GM13977 (cell line): ENCODE measurements at places on chromosomes 6 and 20.
A peak's percentile ranks its signal among the peaks of the same experiment; 100 is the strongest.

- DNase-seq, result no peak
Observed at GRCh38 chr6:123201869-123202372, 205.9 kb downstream of the CLVS2 start.

DNA sequence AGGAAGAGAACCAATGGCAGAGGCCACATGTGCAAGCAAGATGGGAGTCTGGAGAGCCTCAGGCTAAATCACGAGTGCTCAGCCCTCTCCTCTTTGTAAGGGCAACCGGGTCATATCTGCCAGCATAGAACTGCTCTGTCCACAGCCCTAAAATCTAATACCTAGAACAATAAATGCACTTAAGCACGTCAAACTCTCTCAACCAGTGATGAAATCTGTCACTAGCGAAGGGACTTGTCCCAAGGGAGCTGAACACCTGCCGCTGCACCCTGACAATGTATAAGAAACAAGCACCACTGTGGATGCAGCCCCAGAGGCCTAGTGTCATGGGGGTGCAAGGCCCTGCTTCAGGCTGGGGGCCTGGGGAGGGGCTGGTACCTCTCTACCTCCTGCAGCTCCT is 82.5 kb downstream of the PRL start:
- DNase-seq, result no peak

- no peak for DNase-seq
Observed at GRCh38 chr6:25263657-25264056, 15.5 kb upstream of the CARMIL1 start.

DNA sequence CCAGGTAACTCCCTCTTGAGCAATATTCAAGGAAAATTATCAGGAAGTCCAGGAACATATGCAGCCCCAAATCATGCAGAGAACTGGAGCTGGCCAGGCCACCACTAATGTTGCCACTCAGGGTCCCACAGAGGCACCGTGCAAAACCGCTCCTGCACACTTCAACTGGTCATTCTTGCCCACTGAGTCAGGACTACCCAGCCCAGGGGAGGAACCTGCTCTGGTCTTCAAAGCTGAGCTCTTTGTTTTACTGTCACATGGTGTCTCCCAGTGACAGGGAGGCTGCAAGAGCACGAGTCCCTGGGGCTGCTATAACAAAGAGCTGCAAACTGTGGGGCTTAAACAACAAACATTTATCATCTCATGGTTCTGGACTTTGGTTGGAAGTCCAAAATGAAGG is 336.0 kb upstream of the PRDM1 start:
- DNase-seq, result no peak

- no peak for DNase-seq
Observed at GRCh38 chr20:60031107-60031506, 72.9 kb downstream of the CDH26 start.

- no peak for DNase-seq
Observed at GRCh38 chr6:138864343-138864890, 68.5 kb downstream of the ECT2L start.

DNA sequence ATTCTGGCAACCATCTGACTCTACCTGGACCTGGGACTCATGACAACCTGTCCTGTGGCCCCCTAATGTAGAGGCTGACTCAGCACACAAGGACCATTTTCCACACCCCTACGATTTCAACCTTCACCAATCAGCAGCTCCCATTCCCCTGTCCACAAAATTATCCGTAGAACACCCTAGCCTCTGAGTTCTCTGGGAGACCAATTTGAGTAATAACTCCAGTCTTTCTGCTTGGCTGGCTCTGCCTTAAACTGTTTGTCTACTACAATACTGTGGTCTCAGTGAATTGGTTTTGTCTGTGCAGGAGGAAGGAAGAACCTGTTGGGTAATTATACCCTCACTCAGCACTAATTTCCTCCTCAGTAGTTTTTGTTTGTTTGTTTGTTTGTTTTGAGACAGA is 99.3 kb upstream of the MRPS10 start:
- DNase-seq, result no peak

- no peak for DNase-seq
Observed at GRCh38 chr6:64040113-64040512, 404.5 kb downstream of the PHF3 start.

DNA sequence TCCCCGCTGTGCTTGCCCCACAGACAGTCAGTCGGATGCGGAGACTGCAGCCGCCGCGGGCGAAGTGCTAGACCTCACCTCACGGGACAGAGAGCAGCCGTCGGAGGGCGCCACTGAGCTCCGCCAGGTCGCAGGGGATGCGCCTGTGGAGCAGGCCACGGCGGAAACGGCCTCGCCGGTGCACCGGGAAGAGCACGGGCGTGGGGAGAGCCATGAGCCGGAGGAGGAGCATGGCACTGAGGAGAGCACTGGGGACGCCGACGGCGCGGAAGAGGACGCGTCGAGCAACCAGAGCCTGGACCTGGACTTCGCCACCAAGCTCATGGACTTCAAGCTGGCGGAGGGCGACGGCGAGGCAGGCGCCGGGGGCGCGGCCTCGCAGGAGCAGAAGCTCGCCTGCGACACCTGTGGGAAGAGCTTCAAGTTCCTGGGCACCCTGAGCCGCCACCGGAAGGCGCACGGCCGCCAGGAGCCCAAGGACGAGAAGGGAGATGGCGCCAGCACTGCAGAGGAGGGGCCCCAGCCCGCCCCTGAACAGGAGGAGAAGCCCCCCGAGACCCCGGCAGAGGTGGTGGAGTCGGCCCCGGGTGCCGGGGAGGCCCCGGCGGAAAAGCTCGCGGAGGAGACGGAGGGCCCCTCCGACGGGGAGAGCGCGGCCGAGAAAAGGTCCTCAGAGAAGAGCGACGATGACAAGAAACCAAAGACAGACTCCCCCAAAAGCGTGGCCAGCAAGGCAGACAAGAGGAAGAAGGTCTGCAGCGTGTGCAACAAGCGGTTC is 66.4 kb downstream of the SSR1 start:
- DNase-seq, result no peak

DNA sequence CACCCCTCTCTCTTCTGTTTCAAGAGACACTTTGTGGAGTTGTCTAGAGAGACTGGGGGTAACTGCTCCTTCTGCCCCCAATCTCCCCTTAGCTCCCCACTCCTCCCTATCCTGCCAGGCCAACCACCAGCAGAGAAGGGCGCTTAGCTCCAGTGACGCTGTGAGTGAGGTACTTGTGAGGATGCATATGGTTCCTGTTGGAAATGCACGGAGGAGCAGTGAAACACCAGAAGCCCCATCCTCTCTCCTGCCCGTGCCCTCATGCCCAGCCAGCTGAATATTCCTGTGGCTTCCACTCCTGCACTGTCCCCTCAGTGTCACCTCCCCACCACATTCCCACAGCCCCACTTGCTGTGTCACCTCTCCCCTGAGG is 11.9 kb downstream of the NT5E start:
- no peak for DNase-seq

- DNase-seq, result no peak
Observed at GRCh38 chr6:34512738-34513115, 43.4 kb downstream of the SPDEF start.

DNA sequence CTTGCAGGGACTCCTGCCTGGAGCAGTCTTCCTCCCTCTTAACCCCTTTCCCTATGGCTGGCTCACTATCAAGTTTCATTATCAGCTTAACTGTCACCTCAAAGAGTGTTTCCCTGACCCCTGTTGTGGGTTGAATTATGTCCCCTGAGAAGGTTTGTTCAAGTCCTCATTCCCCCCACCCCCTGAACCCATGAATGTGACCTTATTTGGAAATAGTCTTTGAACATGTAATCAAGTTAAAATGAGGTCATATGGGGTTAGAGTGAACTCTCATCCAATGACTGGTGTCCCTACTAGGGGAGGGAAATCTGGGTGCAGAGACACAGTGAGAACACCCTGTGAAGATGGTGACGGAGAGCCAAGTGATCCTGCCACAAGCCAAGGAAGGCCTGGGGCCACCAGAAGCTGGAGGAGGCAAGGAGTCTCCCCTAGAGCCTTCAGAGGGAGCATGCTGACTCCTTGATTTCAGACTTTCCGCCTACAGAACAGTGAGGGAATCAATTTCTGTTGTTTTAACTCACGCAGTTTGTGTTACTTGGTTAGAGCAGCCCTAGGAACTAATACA is 165.2 kb upstream of the TOP1 start:
- no peak for DNase-seq

- no peak for DNase-seq
Observed at GRCh38 chr20:10225439-10226060, 6.9 kb downstream of the SNAP25 start.

GRCh38 chr20:38885357-38885756 is 40.9 kb upstream of the FAM83D start:
- no peak for DNase-seq

- DNase-seq, result peak; percentile 60
Observed at GRCh38 chr20:2688041-2688591, 4.5 kb upstream of the EBF4 start.

DNA sequence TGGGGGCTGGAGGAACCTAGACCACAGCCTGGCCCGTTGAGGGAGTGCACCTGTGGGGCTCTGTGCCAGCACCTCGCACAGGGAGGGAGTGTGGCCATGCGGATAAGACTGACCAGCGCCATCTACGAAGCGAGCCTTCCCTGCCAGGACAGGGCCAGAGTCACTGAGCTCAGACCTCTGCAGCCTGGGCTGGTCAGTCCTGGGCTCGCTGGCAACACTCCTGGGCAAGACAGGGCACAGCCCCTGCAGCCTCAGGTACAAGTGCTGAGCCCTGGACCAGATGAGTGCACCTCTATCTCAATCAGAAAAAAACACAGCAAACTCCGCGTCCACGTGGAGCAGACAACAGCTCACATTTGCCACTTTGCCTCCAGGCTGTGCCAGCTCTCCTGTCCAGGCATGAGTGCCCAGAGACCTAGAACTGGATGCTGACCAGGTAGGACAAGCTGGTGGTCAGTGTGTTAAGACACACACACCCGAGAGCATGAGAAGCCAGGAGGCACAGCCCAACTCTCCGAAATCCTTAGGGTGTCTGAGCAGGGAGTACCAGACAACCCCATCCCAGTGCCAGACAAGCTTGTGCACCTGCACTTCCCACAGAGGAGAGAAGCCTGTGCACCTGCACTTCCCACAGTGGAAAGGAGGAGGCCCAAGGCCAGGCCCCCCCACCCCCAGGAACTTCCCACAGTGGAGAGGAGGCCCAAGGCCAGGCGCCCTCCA is 4.9 kb downstream of the ARFRP1 start:
- peak; percentile 10 for DNase-seq

DNA sequence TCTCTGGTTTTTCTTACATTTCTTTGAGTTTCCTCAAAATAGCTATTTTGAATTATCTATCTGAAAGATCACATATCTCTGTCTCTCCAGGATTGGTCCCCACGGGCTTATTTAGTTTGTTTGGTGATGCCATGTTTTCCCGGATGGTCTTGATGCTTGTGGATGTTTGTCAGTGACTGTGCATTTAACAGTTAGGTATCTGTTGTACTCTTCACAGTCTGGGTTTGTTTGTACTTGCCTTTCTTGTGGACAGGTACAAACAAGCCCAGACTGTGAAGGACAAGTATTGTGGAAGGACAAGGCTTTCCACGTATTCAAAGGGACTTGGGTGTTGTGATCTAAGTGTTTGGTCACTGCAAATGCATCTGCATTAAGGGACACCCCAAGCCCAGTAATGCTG is 49.9 kb upstream of the TOP1 start:
- DNase-seq, result no peak

GRCh38 chr20:10568032-10568431 is 105.8 kb downstream of the JAG1 start:
- no peak for DNase-seq

GRCh38 chr6:143294265-143294860 is 156.1 kb downstream of the ADAT2 start:
- DNase-seq, result no peak

DNA sequence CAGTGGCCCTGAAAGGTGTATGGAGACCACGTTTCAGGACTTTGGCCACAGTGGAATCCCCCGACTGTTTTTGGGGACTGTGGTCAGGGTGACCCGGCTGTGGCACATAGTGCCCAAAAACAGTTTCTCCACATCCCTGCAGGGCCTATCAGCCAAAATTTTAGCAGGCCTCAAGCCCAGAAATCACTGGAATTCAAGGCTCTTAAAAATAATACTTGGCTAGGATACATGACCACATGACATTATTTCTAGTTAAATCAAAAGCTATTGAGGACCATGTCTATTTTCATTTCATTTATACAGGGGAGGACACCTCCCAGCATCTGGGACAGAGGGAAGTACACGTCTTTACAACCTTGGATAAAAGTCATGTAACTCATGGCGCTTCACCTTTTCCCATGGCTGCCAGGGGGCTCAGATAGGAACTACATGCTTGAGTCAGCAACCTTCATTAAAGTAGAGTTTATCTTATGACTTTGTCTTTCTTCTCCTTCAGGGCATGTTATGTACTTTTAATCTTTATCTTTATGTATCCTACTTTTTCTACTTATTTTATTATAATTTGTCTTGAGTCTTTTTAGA is 70.8 kb upstream of the CD93 start:
- DNase-seq, result no peak

DNA sequence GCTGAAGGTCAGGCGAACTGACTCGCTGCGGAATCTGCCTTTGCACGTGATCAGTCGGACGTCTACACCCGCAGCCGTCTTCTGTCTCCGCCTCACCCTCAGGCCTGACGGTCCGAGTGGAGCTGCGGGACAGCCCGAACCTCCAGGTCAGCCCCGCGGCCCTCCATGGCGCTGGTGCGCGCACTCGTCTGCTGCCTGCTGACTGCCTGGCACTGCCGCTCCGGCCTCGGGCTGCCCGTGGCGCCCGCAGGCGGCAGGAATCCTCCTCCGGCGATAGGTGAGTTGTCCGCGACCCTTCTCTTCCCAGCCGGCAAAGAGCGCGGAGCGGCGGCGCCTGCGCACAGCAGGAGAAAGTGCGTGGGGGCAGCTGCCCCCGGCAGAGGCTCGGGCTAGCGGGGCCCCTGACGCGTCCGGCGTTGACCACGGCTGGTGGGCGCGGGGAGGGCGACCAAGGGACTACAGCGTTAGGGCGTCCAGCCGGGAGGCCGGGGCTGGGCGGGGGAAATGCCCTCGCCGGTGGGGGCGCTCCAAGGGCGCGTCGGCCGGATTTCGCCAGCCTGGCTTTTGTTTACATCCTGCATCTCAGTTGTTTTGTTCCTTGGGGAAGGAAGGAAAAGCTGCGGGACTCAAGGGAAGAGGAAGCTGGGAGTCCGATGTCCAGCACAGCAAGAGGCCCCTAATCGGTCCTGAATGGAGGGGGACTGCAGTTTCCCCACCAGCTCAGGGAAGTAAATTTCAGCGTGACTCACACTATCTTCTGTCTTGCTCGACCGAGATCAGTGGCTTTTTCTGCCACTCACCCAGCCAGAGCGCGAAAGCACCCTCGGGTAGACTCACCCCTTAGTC is at the start of gene SMPDL3A:
SMPDL3A (plus strand) TSS at position 77 of the 846 bp plus-strand sequence; CDS start at position 166, 89 bp downstream.
- DNase-seq, result peak; percentile 55

- peak; percentile 57 for DNase-seq
Observed at GRCh38 chr20:38751360-38751976, 3.2 kb downstream of the ACTR5 start.

DNA sequence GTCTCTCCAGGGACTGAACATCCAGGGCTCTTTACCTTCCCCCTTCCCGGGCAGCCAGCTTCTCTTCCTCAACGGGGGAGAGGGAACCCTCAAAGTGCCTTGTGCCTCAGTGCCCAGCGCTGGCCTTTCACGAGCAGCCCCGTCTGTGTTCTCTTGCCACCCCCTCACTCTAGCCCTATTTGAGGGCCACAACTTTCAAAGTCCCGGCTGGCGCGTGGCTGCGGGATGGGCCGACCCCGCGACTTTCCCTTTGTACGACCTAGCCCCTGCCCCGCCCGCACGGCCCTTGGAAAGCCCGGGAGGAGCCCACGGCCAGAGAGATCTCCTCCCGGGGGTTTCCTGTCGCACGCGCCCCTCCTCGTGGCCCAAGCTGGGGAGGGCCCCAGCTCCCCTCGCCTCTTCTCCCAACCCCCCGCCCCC is 559 bp downstream of the SCRT2 start:
- no peak for DNase-seq
